Astrocyte (in vitro differentiated cells and primary cell): ENCODE measurements at places on chromosomes 7 and 10. TPM values are rescaled to one million over a fixed set of nuclear protein-coding genes. Genes with fewer than 3 reads are reported as not detected.

DNA sequence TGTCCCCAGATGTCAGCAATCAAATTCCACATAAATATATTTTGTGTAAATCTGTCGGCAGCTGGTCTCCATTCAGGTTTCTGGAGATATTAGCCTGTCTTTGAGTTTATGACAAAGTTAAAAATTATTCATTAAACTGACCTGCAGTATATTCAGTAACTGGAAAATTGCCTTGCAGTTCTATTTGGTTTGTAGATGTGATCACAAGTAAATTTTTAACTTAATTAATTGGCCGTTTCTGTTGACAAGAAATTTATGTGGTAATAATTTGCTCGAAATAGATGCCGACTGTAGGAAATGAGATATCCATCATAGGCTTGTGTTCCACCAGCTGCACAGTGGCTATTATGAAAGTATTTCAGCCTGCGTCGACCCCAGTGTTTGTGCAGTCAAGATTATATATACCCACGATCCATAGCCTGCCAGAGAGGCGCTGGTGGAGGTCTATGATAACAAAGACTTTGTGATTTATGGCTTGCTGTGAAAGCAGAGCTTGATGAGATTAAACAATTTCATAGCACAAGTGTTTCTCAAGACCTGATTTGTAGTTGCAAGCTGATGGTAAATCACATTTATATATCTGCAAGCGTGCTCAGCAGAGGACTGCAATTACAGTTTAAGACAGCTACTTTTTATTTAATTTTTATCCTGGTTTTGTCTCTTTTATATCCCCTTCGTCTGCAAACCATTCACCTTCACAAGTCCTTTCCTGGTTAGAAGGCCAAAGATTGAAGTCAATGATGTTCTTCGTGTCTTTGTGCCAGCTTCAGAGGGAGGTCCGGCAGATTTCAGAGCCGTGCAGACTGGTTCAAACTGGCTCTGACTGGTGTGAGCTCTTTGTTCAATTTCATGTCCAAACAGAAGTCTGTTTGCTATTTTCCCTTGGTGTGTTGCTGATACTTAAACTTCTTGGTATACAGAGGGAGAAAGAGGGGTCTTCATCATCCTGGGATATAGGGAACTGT lies 850.9 kb downstream of the LRMDA start:
- H3K27ac ChIP-seq, result no peak overlapping the region
- peak; percentile 77 for DNase-seq
- no peak overlapping the region for H3K4me3 ChIP-seq
- no peaks in the 10 kb centered on the region for H3K27me3 ChIP-seq

DNA sequence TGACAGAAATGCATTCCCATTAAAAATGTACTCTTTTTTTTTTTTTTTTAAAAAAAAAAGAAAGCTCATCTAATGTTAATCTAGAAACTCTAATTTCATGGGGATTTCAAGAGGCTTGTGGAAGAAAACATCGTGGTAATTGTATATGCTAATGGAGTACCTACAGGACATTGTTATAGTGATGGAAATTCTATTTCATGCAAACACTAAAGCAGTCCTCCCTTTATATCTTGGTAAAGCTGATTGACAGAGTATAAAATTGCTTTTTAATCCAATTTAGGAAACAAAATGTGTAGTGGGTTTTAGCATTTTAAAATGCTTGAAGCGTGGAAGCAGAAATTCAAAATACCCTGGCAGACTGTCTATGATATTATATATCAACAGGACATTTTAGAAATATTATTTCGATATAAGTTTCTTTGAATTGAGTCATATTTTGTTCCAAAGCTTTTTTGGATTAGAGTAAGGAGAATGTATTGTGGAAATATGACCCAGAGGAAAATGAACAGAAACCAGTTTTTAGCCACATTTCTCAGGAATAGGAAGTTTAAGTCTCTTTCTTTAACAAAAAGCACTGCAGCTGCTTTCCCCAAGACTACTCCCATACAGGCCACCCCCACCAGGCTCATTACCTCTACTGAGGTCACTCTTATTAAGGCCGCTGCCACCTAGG lies 121.9 kb downstream of the WNT2 start:
- no peak overlapping the region for H3K27ac ChIP-seq
- H3K4me3 ChIP-seq, result no peak overlapping the region
- H3K4me1 ChIP-seq, result no peaks in the 10 kb centered on the region
- no peak for DNase-seq
- no peaks in the 10 kb centered on the region for H3K27me3 ChIP-seq
- H3K36me3 ChIP-seq, result peaks cover 3% of the 10 kb centered on the region

GRCh38 chr10:101829561-101830315 lies 11.5 kb upstream of the OGA start:
- DNase-seq, result no peak
- H3K27me3 ChIP-seq, result no peaks in the 10 kb centered on the region
- H3K27ac ChIP-seq, result peak overlapping the region; percentile 33
- peak overlapping the region; percentile 65 for H3K4me3 ChIP-seq
- H3K4me1 ChIP-seq, result peaks cover 16% of the 10 kb centered on the region

DNA sequence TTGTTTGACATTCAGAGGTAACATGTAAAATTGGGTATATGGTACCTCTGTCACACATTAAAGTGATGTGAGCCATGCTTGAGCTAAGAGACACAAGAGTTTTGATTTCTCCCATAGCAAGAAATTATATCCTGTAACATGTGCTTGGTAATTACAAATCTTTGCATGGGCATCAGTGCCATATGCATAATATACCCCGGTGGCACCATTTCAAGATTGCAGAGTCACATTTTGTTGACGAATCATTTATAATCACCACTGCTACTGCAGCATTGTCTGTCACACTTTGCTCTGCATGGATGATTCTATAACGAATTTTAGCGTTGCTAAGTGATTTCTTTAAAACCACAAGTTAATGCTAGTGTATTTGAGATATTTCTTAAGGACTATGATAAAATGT lies 443.7 kb upstream of the LRRN3 start:
- no peaks in the 10 kb centered on the region for H3K4me1 ChIP-seq
- no peaks in the 10 kb centered on the region for H3K36me3 ChIP-seq
- DNase-seq, result no peak

DNA sequence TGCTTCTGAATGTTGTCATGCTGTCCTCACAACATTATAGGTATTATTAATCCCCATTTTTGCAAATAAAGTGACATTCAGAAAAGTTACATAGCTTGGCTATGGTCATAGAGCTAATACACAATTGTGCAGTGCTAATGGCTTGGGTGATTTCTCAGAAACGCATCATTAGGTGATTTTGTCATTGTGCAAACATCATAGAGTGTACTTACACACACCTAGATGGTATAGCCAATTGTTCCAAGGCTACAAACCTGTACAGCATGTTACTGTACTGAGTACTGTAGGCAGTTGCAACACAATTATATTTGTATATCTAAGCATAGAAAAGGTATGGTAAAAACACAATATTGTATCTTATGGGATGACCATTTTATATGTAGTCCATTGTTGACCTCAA lies 91.0 kb downstream of the BTAF1 start:
- H3K27ac ChIP-seq, result no peak overlapping the region
- H3K27me3 ChIP-seq, result no peaks in the 10 kb centered on the region
- H3K36me3 ChIP-seq, result peaks cover 37% of the 10 kb centered on the region
- no peak for DNase-seq
- H3K4me3 ChIP-seq, result no peak overlapping the region
- no peaks in the 10 kb centered on the region for H3K4me1 ChIP-seq

DNA sequence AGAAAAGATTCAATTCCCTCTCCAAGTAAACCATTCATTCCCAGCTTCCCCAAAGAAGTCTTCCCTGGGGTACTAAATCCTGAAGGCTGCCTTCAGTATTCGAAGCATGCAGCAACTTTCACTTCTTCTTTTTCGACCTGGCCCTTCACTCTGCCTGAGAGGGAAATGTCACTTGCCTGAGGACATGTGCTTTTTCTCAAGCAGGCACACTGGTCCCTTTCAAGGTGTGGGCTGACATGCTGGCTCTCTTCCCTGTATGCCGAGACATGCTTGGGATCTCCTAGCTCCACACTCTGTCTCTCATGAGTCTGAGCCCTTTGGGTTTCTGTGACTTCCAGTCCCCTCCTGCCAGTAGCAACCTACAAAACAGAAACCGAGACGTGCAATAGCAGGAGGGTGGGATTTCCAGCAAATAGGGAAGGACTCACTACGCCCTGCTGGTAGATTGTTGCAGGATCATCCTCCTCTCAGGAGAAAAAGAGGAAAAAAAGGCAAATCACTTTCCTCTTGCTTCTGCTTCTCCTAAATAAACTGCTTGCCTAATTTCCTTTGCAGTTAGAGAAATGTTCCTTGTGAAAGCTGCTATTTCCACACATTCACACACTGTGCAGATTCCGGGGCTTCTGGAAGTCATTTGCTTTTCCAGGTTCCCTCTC lies 33.5 kb downstream of the FIGNL1 start:
- H3K27ac ChIP-seq, result no peak overlapping the region
- H3K4me1 ChIP-seq, result no peaks in the 10 kb centered on the region
- DNase-seq, result no peak
- H3K27me3 ChIP-seq, result peaks cover 5% of the 10 kb centered on the region
- no peak overlapping the region for H3K4me3 ChIP-seq

DNA sequence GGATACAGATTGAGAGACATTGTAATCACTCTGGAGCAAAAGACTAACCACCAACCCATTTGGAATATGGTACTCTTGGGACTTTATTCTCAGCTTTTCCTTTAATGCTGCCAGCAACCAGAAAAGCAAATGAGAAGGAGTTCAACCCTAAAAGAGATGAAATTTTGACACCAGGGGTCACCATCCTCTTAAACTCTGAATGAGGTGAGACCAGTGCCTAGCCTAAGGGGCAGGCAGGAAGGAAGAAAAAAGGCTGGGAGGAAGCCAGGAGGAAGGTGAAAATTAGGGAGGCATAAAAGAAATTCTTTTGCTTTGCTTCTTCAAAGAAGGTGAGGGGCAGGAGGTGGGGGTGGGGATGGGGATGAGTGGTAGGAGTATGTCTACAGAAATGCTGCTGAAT lies 135.8 kb downstream of the JAZF1 start:
- H3K27me3 ChIP-seq, result no peaks in the 10 kb centered on the region
- no peak overlapping the region for H3K27ac ChIP-seq
- no peak for DNase-seq

- H3K27ac ChIP-seq, result no peak overlapping the region
- DNase-seq, result no peak
- no peak overlapping the region for H3K4me3 ChIP-seq
- no peaks in the 10 kb centered on the region for H3K36me3 ChIP-seq
These were observed 20.8 kb downstream of the VSIR start for GRCh38 chr10:71752391-71753090.

AKR1C3 gene
- 0.43 and 1.0 TPM in 2 replicates for total RNA-seq

MKRN1 gene
- total RNA-seq, result 91.7 and 95.7 TPM in 2 replicates

CYP2C9 gene
- total RNA-seq, result not detected in 2 replicates

BMPR1A gene
- total RNA-seq, result 52.2 and 52.7 TPM in 2 replicates

LYZL2 gene
- total RNA-seq, result not detected in 2 replicates

ETV1 gene
- 12.5 and 12.6 TPM in 2 replicates for total RNA-seq

LANCL2 gene
- 35.6 and 35.9 TPM in 2 replicates for total RNA-seq
